ENCODE measurements at places on chromosomes 6 and 20.

DNA sequence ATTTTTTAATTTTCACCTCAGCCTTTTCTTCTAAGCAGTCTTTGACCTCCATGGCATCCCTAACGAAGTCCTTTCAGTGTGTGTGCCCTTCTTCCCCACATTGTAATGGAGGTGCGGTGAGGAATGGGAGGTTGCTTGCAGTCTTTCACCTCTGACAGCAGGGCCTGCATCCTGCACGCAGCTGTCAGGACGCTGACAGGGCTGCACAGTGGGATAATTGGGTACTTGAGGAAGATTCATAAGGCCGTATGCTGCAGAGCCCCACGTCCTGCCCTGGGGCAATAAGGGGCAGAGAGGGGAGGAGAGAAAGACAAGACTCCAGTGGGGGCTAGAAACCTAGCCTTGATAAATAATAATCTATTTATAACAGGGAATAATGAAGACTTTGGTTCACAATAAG is 184.7 kb downstream of the SAMD5 start:
- DNase-seq, result no peak

- DNase-seq, result no peak
These were observed 65.9 kb downstream of the GFOD1 start for GRCh38 chr6:13421425-13422059.

- no peak for DNase-seq
These were observed 299.7 kb downstream of the BTBD3 start for GRCh38 chr20:12217382-12217781.

DNA sequence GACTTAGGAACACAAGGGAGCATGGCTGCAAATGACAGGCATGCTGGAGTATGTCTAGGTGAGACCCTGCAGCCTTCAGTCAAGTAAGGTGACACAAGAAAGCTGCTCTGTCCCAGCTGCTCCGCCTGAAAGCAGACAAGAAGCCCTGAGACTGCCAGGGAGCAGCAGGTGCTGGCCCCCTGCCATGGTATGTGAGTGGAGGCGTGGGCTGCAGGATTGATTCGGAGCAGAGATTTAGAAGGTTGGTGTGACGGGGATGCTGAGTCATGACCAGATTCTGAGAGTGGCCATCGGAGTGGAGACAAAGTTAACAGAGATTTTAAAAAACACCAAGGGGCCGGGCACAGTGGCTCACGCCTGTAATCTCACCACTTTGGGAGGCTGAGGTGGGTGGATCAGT is 17.8 kb downstream of the LRP11 start:
- peak; percentile 89 for DNase-seq

- peak; percentile 10 for DNase-seq
These were observed 932 bp upstream of the EZR start for GRCh38 chr6:158819977-158820622.

DNA sequence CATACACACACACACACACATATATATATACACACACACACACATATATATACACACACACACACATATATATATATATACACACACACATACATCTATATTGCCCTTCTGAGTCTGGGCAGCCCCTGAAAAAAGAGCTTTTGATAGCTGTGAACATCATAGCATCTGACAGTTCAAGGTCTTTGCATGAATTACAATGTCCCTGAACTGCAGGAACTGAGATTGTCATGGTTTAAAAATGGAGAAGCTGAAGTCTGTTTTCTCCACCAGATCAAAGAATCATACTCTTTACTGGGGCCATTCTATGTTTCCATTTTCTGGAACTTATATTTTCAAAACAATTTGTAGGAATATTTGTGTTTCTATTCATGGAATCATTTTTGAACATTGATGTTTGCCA is 189.8 kb downstream of the ZDHHC14 start:
- no peak for DNase-seq

- DNase-seq, result no peak
These were observed 279.6 kb downstream of the PRL start for GRCh38 chr6:22017272-22017671.

DNA sequence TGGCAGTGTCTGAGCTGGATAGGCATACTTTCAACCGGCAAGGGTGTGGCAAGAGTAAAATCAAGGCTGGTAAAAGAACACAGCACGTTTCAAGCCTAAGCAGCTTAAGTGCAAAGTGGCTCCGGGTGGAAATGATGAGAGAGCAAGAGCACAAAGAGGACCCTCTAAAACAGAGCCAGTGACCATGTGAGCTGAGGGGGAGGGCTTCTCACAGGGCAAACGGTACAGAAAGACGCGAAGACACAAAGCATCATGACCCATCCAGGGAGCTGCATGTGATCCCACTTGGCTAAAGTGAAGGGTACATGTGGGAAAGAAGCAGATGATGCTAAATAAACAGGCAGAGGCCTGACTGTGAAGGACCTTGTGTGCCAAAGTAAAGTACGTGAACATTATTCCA is 25.7 kb downstream of the FKBP5 start:
- peak; percentile 47 for DNase-seq

GRCh38 chr6:54465649-54466300 is 157.5 kb downstream of the TINAG start:
- DNase-seq, result no peak

GRCh38 chr20:31693402-31693801 is 29.3 kb downstream of the BCL2L1 start:
- no peak for DNase-seq

- peak; percentile 72 for DNase-seq
These were observed 212.3 kb upstream of the ZNF217 start for GRCh38 chr20:53805895-53806384.

DNA sequence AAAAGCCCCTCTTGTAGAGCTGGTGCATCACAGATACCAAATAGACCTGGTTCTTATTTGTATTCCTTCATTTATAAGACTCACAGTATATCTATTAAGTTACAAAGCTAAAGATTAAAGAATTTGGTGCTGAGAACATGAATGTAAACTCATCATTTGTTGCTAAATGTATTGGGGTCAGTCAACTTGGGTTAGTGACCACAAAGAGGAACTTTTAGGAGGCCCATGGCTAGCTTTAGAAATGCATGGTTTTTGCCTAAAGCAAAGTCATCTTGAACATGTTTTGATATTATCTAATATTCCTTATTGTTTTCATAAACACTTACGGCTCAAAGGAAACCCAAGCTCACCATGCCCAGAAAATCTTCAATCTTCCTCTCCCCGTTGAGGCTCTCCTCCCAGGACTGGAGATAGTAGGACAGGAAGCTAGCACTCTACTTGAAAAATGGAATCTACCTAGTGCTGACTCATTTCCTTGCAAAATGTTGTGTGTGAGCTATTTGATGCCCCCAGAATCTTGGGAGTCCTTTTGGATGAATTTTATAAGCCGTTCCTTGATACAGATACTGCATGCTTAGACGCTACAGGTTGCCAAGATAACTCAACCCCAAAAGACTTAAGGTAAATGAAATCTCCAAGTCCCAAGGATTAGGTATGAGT is 121.4 kb downstream of the BMP2 start:
- DNase-seq, result no peak

- DNase-seq, result no peak
These were observed 66.4 kb downstream of the CLIC5 start for GRCh38 chr6:45949256-45949655.

- DNase-seq, result no peak
These were observed 240.9 kb upstream of the RNF217 start for GRCh38 chr6:124721331-124721730.

DNA sequence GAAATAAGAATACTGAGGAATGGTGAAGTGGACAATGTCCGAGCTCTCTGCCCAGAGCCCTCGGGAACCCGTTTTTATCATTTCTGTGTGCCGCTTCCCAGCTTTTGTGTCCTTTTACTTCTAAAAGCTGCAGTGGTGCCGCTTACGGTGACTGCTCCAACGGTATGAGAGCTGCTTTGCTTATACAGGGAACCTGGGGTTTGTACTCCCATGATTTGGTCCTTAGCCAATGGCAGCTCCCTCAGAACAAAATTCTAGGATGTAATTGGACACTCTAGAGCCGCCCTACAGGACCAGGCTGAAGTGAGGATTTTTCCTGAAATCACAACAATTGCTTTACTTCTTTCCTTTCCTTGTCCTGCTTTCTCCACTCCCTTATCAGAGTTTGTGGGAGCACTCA is 24.2 kb upstream of the PCSK2 start:
- DNase-seq, result no peak

DNA sequence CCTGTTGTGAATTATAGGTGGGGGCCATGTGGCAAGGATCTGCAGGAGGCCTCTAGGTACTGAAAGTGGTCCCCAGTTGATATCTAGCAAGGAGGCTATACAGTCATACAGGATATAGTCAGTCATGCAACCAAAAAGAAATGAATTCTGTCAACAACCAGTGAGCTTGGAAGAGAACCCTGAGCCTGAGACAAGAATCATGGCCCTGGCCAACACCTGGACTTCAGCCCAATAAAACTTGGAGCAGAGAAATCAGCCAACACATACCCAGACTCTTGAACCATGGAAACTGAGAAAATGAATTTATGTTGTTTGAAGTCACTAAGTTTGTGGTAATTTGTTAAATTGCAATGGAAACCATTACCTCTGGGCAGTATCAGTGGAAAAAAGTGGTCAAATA is 370.2 kb downstream of the KIF16B start:
- no peak for DNase-seq

GRCh38 chr20:22511943-22512910 is 72.1 kb downstream of the FOXA2 start:
- DNase-seq, result no peak

GRCh38 chr6:109821428-109821827 is 130.3 kb downstream of the FIG4 start:
- no peak for DNase-seq

DNA sequence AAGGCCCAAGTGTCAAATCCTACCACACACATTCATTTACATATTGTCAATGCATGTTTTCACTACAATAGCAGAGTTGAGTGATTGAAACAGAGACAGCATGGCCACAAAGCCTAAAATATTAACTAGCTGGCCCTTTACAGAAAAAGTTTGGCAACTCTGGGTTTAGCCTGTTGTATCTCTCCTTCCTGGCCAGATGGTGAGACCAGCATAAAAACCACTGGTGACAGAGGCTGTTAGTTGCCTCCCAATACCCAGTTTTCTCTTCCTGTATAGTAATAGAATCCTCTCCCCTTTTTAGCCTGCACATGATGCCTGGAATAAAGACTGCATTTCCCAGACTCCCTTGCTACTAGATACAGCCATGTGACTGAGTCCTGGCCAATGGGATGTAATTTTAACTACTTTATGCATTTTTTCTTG is 100.0 kb upstream of the TAB2 start:
- no peak for DNase-seq

GRCh38 chr20:12047838-12048432 is 130.2 kb downstream of the BTBD3 start:
- peak; percentile 48 for DNase-seq

GRCh38 chr6:8875986-8876385 is 440.6 kb upstream of the SLC35B3 start:
- no peak for DNase-seq

GRCh38 chr6:90970672-90971071 is 383.8 kb upstream of the MAP3K7 start:
- DNase-seq, result no peak

DNA sequence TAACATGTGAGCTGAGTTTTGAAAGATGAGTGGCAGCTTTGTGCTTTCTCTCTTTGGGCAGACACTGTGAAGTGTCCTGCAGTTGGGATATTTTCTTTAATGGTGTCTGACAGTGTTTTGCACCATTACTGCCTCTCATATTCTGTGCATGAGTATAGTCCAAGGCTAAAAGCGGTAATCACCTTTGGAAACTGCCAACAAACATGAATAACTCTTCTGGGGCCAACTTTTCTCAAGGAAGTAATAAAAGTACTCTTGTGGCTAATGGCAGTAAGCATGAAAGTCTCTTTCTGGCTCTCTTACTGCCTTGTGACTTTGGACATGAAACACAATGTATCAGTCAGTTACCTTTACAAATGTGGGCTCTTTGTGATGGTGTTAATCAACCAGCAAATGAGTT is 91.7 kb upstream of the SOX4 start:
- DNase-seq, result no peak

DNA sequence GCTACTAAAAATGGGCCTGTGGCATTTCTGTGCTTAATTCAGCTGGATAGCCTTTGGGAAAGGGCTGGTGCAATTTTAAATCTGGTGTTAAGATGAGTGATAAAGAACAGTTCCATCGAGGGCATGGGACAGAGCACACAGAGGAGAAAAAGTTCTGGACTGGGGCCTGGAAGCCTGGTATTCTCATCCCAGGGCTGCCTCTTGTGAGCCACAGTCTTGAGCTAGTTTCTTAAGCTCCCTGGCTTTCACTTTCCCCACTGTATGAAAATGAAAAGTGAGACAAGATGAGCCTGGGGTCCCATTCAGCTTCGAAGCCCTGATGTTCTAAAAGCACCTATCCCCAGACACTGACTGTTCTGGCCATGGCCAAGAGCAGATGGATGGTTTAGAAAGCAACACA is 14.3 kb upstream of the LAMA4 start:
- DNase-seq, result no peak

- peak; percentile 52 for DNase-seq
These were observed 6.1 kb upstream of the PKIG start for GRCh38 chr20:44576297-44576696.
